ENCODE measurements at places on chromosomes 3 and 15.

- DNase-seq: no peak
Measured at GRCh38 chr3:163785693-163786092, 1292.6 kb downstream of the SI start.

DNA sequence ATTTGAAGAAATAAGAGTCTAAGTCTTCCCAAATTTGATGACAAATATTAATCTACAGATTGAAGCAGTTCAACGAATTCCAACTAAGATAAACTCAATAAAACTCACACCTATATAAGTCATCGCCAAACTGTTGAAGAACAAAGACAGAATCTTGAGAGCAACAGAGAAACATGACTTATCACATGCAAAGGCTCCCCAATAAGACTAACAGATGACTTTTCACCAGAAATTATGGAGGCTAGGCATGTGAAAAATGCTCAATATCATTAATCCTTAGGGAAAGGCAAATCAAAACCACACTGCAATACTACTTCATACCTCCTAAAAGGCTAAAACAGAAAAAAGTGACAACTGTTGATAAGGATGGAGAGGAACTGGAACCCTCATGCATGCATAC, 517.6 kb upstream of the SUCLG2 start:
- no peak for DNase-seq

DNA sequence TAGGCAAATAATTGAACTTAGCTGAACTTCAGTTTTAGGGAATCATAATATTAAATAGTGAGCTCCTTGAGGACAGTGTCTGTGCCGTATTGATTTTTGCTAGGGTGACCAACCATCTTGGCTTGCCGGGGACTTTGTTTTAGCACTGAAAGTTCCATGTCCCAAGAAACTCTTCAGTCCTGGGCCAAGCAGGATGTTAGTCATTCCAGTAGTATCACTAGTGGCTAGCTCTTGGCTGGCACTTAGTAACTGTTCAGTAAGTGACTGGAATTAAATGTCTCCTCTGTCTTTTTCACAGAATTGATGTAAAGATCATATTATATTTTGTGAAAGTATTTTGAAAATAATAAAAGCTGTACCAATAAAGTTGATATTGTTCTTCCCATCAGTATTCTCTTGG, 42.3 kb downstream of the RSRC1 start:
- no peak for DNase-seq

GRCh38 chr3:111577798-111578685, 17.1 kb downstream of the ZBED2 start:
- no peak for DNase-seq

GRCh38 chr15:80856809-80857377, 77.7 kb downstream of the CEMIP start:
- DNase-seq: no peak

DNA sequence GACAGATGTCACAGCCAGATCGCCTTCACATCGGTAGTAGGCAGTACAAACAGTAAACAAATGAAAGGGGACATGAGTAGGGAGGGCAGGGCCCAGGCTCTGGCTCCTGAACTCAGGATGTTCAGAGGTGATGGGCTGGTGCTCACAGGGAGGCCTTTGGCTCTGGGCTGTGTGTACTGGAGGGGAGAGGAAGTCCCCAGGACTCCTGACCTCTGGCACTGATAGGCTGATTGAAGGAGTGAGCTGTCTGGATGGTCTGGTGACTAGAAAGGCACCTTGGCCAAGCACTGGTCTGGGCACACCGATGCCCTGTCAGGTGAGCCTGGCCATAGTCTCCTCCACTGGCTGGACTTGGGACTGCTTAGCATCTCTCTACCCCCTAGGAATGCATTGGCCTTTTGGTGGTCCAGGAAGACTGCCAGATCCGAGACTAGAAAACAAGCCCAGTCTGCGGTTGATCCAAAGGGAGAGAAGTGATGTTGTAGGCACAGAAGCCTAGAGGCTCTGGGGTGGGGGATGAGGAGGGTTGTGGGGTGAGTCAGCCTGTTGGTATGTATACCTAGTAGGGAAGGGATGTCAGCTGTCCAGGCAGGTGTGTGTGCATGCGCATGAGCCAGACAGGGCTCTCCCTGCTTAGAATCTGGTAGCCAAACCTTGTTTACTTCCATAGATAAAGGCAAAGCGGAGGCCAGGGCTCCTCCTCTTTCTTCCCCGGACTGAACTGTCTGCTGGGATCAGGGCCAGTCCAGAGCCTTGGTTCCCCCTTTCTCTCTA, 1.9 kb downstream of the SPINT1 start:
- DNase-seq: peak; percentile 43

- DNase-seq: no peak
Measured at GRCh38 chr15:88512601-88513000, 33.9 kb downstream of the DET1 start.

DNA sequence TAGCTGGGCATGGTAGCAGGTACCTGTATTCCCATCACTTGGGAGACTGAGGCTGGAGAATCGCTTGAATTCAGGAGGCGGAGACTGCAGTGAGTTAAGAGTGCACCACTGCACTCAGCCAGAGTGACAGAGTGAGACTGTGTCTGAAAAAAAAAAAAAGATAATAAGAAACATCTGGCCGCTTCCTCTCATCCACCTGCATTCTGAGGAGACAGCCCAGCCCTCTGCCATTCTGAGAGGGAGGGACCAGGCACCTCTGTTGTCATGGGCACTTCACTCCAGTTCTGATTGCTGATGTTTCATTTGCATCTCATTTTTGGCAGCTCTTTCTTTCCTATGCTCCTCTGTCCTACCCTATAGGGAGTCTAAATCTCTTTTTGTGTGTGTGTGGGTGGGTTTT, 36.4 kb upstream of the GSK3B start:
- DNase-seq: no peak

DNA sequence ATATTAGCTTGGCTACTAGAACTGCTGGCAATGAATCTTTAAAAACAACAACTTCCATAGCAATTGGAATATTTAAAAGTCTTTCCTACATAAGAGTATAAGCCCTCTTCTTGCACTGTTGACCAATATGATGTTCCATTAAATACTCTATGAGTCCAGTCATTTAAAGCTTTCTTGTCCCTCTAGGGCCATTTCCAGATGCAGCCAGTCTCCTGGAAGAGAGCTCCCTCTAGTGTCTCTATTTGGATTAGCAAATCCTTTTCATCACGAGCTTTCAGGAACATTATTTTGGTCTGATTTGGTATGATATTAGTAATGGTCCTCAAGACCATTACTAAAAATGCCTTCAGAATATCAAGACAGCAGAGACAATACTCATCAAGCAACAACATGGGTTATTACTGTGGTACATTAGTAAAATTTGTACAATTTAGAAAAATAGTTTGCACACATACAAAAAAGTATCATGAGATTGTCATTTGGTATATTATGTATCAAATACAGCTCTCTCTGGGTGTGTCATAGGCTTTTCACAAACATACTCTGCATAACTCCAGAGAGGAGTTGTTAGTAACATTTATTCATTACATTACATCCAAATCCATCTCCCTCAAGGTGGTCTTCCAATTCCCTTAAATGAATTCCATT, 101.3 kb downstream of the DPH6 start:
- DNase-seq: no peak

GRCh38 chr3:187522293-187522692, 147.9 kb downstream of the SST start:
- no peak for DNase-seq

DNA sequence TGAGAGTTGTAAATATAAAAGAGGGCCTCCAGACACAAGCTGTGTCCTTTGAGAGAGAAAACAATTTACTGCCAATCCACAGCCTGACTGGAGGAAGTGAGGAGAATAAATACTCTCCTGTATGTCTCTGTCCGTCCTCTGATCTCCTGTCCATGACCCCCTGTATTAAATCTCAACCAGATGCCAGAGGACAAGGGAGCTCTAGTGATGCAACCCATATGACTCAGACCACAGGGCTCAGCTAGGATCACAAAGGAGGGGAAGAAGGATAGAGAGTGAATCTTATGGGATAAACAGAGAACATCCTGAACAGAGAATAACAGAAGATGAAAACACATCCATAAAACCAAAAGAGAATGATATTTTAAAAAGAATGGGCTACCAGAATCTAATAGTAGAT, 482.6 kb downstream of the PLOD2 start:
- DNase-seq: no peak

- DNase-seq: no peak
Measured at GRCh38 chr3:75082845-75083244, 468.4 kb upstream of the CNTN3 start.

- DNase-seq: no peak
Measured at GRCh38 chr3:196772102-196772501, 32.4 kb downstream of the PAK2 start.

DNA sequence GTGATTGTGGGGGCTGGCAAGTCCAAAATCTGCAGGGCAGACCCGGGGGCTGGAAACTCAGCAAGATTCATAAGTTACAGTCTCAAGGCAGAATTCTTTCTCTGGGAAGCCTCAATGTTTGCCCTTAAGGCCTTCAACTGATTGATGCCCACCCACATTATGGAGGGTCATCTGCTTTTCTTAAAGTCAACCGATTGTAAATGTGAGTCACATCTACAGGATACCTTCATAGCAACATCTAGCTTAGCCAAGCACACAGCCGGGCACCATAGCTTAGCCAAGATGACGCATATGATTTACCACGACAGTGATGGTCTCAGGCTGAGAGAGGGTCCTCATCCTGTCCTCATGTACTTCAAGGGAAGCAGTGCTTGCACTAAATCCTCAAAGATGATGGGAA, 43.5 kb downstream of the IDH2 start:
- no peak for DNase-seq

- no peak for DNase-seq
Measured at GRCh38 chr3:57826952-57827723, 71.0 kb downstream of the SLMAP start.

- peak; percentile 89 for DNase-seq
Measured at GRCh38 chr3:123584284-123584987, 417 bp downstream of the HACD2 start.

GRCh38 chr3:59386165-59386564, 336.3 kb upstream of the CFAP20DC start:
- DNase-seq: no peak

DNA sequence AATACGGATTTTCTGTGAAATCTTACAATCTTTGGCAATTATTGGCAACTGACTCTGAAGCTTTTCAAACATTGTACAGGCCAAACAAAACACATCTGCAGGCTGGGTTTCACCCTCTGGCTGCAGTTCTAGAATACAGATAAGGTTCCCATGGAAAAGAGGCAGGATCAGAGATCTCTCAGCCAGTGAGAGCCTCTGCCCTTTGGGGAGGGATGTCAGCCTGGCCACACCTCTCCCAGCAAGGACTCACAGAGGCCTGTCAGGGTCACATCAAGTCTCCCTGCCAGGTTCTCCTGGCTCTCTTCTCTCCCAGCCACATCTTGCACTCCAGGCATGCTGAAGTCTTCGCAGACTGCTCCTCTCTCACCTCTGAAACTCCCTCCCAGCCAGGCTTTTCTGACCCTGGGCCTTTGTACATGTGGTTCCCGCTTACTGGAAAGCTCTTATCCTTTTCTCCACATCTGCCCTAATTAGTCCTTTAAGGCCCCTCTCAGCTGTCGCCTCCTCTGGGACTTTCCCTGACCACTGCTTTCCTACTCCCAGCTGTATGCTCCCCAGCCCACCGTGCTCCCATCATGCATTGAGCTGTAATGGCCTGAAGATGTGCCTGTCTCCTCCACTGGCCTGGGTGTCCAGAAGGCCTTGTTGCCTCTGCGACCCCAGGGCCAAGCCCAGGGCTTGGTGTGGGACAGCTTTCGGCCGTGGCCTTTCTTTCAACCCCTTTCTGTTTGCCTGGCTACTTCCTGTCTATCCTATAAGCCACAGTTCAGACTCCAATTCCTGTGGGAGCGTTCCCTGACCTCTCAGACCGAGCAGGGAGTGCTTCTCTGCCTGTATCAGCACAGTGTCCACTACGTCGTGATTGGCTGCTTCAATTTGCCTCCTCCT, 4.3 kb downstream of the RBP1 start:
- peak; percentile 91 for DNase-seq

GRCh38 chr15:44718927-44719292, 7.6 kb downstream of the B2M start:
- DNase-seq: no peak

DNA sequence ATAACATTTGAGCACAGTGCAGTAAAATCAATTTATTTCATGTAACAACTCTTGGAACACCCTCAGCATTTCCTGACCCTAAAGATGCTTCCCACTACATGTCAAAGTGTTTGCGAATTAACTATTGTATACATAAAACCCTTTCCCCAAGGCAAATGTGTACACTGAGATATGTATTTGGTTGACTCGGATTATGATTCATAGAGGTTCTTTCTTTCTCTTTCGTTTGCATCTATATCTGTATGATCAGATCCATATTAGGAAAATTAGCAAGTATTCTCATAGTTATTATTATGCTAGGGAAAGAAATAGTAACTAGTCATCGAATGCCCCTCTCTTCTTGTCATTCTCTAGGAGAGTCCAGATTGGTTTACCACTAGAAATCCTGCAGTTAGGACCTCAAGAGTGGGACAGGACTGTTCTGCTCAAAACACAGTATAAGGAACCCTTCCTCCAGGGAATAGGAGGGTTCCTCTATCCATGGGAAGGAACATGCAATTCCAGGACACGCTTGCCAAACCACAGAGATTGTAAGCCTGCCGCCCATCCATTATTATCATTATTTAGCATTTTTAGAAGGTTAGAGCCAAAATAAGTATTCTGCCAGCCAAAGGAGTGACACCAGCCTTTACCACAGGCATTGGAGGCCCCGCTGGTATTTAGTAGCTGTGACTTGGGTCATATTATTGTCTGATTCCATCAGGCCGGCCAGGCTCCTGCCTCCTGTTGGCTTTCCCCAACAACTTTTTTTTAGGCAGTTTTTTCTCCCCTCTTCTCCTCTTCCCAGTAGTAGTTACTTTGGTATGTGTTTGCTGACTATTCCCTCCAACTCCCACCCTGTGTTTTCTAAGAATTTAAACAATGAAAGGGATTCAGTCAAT, 100.7 kb downstream of the GALK2 start:
- peak; percentile 84 for DNase-seq

DNA sequence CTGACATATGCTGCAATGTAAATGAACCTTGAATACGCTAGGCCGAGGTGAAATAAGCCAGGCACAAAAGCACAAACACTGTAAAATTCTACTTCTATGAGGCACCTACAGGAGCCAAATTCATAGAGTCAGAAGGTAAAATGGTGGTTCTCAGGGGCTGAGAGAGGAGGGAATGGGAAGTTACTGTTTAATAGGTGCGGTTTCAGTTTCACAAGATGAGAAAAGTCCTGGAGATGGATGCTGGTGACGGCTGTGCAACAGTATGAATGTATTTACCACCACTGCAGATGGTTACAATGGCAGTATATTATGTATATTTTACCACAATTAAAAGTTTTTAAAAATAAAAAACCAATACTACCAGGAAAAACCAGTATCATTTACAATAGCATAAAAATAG, 4.0 kb downstream of the TNK2 start:
- no peak for DNase-seq

Measured in posterior vena cava (tissue), 2 donors.